ENCODE measurements at places on chromosomes 3 and 15.

- no peak for DNase-seq
Observed at GRCh38 chr15:70853318-70853972, 512 bp downstream of the LARP6 start.

GRCh38 chr3:146449076-146449475 is 20.3 kb downstream of the PLSCR2 start:
- no peak for DNase-seq

DNA sequence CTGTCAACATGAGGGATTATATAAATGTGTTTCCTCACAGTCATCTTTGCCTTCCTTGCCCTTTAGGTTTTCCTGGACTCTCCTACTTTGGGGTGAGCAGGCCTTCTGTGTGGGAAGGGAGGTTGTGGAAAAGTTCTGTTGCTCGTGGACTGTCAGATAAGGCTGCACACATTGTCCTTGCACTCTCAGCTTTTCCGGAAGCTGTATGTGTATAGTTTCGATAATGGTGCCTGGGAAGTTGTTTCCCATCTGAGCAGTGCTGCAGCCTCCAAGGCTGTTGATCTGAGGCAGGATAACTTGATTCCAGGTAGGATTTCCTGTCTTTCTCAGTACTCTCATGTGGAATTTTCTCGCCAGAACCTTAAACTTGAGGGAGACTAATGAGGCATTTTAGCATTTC is 297.8 kb upstream of the AZI2 start:
- DNase-seq: no peak

- no peak for DNase-seq
Observed at GRCh38 chr15:70799667-70800450, 36.5 kb upstream of the UACA start.

- no peak for DNase-seq
Observed at GRCh38 chr3:37751967-37752648, 109.6 kb upstream of the CTDSPL start.

- DNase-seq: no peak
Observed at GRCh38 chr15:65937476-65937875, 68.2 kb downstream of the RAB11A start.

- DNase-seq: no peak
Observed at GRCh38 chr3:155441506-155441905, 148.0 kb upstream of the STRIT1 start.

DNA sequence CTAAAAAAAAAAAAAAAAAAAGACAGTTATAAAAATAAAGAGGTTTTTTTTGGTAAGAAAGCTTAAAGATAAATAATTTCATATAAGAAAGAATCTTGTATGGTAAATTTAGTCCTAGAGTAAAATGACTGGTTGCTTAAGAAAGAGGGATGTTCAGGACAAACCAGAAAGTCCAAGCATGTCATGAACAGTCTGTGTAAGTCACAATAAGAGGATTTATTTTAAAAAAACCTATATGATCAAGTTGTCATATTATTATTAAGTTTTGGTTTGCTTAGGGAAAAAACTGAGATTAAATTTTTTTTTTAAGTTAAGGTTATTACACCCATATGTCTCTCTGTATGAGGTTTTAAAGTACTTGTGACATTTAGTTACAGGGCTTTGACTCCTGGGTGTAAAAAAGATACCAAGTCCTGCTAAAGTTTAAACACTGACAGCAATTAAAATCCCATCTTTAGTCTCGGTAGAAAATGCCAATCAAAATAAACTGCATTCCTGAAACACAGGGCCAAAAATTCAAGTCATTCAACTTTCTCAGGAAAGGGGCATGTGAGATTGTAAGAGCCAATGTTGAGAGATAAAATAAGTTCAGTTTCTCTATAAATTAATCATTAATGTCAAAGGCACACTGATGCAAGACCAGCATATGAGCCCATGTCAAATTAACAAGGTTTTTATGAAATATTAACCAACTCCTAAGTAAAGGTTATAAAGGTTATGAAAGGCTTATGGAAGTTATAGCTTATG is 8.5 kb upstream of the BDH1 start:
- no peak for DNase-seq

GRCh38 chr15:38035701-38036100 is 101.3 kb downstream of the TMCO5A start:
- DNase-seq: no peak

DNA sequence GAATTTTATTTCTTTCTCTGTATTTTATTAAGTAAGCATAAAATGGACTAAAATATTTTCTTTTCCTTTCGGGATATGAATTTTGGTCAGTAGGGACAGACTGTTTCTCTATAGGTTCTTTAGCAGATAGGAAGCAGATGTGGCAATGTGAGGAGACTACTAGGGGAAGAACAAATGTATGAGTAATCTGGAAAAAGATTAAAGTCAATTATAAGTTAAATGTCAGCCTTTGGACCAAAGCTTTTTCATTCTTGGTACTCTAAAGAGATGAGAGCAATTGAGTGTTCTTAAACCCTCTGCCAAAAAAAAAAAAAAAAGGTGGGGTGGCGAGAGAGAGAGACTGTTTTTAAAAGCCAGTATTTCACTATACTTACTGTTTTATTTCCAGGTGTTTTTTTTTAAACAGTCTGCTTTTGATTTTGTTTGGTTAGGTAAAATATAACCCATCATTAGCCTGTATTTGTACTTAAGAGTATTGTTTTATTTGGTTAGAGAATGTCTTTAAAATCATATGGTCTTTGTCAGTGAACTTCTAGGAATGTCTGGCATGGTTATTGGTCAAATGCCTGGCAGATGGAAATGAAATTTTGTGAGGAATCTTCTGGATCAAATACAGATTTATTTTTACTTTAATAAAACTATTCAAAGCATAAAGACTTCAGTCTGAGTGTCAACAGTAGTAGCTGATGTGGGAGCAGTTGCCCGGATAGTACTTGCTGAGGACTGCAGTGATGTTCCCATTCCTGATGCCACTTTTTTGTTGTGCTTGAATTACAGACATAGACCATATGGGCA is 63.8 kb downstream of the LRRC49 start:
- no peak for DNase-seq
